ENCODE measurements at places on chromosomes 4 and X.

GRCh38 chrX:38112566-38112965, 106.2 kb downstream of the SYTL5 start:
- no peak for DNase-seq

DNA sequence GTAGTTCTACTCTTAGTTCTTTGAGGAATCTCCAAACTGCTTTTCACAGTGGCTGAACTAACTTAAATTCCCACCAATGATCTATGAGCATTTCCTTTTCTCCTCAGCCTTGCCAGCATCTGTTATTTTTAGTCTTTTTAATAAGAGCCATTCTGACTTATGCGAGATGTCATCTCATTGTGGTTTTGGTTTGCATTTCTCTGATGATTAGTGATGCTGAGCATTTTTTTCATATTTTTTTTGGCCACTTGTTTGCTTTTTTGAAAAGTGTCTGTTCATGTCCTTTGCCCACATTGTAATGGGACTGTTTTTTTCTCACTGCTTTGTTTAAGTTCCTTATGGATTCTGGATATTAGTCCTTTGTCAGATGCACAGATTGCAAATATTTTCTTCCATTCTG, 21.5 kb upstream of the PHKA1 start:
- no peak for DNase-seq

GRCh38 chrX:10518073-10518472, 102.3 kb downstream of the MID1 start:
- no peak for DNase-seq

DNA sequence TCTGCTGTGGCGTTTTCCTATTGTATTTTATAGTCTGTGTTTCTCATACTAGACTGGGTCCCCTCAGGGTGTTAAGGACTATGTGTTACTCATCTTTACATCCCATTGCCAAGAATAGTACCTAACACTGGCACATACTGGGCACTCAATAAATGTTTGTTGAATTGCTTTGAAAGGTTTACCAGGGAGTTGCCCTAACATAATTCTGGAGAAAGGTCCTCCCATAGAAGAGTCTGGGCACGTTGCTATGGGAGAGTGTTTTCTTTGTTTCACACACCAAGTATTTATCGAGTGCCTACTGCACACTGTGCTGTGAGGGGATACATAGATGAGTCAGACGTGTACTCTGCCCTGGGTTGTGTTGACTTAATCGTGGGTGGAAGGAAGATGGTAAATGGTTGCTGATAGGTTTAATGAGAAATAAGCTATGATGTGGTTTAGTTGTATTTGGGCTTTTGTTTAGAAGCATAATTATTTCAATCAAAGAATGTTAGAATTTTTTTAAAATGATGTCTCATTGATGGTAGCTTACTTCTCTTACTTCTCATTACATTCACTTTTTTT, 42.9 kb downstream of the AFF1 start:
- DNase-seq = peak; percentile 23

GRCh38 chr4:182206916-182207315, 36.3 kb upstream of the TENM3 start:
- DNase-seq = no peak

DNA sequence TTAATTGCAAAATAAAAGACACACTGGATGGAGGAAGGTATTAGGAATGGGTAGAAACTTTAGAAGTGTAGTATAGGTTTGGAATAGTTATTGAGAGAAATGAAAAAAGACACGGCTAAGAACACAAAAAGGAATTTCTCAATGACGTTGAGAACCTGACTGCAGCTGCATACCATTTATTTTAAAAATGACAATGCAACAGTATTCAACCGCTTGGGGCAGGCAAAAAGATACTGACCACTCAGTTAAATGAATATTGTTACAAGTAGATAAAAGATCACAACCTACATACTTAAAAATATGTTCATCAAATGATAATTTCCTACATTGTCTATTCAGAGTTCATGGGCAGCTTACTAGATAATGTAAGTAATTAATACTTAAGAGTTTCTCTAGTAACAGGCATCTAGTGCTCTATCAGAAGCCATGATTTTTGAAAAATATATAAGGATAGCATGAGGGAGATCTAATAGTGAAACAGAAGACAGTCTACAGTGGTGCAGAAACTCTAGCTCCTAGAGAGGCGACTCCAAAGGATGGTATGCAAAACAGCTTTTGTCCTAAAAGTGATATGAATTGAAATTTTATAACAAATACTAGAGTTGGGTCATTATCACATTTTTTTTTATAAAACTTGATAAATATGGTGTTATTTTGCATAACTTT, 216.2 kb upstream of the VEGFC start:
- no peak for DNase-seq

GRCh38 chr4:56448301-56448700, 12.2 kb downstream of the PAICS start:
- no peak for DNase-seq

DNA sequence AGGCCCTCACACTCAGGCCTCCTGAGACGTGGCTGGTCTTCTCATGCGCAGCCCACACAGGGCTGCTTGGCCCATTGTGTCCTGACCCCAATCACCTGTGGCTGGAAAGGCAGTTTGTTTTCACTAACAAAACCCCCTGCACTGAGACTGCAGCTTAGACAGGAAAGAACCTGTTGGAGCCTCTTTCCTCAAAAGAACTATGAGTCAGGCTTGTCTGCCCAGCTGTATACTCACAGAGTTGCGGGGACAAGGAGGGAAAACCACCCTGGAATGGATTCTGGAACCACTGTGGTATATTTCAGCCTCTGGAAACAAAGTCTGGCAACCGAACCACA, 5.2 kb upstream of the TMEM156 start:
- DNase-seq = no peak

GRCh38 chr4:145481942-145482208, 222 bp downstream of the SMAD1 start:
- DNase-seq = no peak

- DNase-seq = no peak
Measured at GRCh38 chr4:185654311-185654710, 119.0 kb upstream of the PDLIM3 start.
